Hematopoietic multipotent progenitor cell treated with erythropoietin and hydrocortisone succinate and interleukin-3 and kit ligand, for 15 days (in vitro differentiated cells): ENCODE measurements at places on chromosomes 2 and 18.

DNA sequence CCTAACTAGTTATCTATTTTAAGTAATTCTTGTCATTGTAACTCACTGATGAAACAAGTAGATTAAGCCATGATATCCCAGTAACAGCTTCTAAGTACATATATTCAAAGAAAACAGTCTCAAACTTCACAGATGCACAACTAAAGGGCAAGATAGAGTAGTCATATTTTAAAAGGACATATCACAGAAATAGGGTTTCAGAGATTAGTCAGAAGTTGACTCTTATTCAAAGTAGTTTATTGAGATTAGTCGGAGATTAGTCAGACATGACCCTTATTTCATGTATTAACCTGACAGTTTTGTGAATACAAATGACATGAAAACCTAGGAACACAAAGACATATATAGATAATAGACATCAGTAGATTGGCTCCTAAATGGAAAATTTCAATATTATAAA is 15.9 kb upstream of the CHAC2 start:
- DNase-seq, result peak; percentile 23

DNA sequence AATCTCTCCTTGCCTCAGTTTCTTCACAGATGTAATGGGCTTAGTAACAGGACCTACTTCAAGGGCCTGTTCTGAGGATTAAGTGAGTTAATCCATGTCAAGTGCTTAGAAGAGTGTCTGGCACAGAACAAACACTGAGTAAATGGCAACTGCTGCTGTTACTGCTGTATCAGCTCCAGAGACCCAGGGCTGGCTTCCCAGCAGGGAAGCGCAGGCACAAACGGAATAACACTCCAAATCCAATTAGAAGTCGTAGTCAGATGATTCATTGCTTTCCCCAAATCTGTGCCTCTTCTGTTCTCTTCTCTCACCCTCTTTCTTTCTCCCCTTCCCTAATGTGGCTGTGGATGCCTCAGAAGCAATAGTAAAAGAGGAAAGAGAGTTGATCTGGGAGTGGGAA is 101.1 kb upstream of the FZD7 start:
- no peak for DNase-seq

- DNase-seq, result no peak
Measured at GRCh38 chr2:210527286-210527685, 29.1 kb upstream of the CPS1 start.

- DNase-seq, result no peak
Measured at GRCh38 chr2:195675783-195676427, 18.9 kb downstream of the SLC39A10 start.

- DNase-seq, result no peak
Measured at GRCh38 chr2:76316691-76317090, 606.0 kb upstream of the GCFC2 start.

DNA sequence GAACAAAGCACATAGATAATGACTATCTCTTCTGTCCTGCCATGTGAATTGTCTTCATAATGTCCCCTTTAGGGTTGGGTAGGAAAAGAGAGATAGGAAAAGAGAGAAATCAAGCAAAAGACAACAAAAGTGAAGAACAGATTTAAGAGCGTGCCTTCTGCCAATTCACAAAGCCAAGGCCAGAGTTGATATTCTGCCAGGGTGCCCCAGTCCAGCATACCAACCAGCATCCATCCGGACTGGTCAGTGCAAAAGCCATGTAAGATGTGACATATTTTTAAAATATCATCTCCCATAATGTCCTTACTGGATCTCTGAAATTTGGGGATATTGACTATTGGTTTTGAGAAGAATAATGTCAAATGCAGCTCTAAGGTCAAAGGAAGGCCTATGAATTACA is 35.7 kb upstream of the KLF7 start:
- DNase-seq, result no peak

GRCh38 chr2:323035-323434 is 35.1 kb upstream of the ALKAL2 start:
- DNase-seq, result no peak

DNA sequence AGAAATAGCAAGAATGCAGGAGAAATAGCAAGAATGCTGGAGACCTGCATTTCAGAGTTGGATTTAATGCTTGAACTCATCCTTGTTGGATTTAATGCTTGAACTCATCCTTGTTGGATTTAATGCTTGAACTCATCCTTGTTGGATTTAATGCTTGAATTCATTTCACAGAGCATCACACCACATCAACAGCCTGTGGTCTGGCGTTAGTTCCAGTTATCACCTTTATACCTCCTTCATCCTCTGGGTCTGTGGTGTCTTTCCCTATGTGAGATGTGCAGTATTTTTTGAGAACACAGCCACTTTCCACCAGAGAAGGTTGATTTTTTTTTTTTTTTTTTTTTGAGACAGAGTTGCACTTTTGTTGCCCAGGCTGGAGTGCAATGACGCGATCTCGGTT is 546.4 kb upstream of the SOX11 start:
- no peak for DNase-seq
